ENCODE measurements at places on chromosomes 5 and 9.

DNA sequence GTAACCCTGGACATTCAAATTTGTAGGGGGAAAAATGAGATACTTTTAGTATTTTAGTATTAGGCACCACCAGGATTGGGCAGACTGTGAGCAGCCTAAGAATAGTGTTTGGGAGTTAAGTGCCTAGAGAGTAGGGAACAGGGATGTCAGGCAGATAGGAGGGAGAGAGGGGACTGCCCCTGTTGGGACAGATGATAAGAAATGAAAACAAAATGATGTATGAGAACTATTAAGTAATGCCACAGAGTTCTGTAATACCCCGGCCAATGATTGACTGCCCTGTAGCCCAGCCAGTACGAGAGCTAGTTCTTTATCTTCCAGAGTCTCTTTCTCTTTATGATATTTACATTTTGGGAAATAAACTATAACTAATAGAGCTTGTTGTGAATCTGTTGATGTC lies 24.4 kb downstream of the ARHGAP26 start:
- no peak for DNase-seq

GRCh38 chr9:129379181-129379836 lies 201.2 kb upstream of the IER5L start:
- no peak for DNase-seq

- DNase-seq = no peak
Observed at GRCh38 chr5:154863291-154864080, 5.1 kb downstream of the CNOT8 start.

DNA sequence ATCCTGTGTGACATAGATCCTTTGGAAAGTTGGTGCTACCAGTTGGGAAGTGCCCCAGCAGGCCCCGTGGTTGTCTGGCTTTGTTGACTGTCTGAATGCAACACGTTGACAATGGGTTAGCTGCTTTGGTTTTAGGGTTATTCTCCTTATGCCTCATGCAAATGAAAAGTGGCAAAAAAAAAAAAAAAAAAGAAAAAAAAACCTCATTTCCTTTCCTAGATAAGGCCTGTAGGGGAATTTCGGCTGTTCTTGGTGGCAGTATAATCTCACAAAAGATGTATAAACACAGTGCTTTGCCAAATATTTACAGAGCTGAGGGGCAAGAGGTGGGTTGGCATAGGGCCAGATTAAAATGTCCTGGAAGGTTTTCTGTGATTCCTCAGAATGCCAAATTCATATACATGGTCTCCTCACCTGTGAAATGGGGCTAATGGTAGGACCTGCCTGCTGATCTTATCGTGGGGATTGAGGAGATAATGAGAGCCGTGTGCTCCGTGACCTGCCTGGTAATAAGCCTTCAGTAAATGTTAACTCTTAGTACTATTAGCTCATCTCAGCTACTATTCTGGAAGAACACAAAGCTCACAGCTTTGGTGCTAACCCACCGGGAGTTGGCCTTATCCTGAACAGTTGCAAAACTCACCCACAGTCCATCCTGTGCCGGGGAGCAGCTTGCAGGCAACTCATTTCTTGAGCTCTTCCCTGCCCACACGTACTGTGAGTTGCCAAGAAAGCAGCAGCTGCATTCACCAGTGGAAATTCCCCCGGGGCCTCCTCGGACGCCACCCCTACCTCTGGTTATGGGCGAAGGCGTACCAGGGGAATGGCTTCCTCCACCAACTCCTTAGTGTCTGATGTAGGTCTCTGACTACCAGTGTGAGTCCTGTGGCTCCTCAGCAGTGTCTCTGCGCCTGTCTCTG lies 220.3 kb downstream of the NR3C1 start:
- DNase-seq = peak; percentile 73

- no peak for DNase-seq
Observed at GRCh38 chr9:1721196-1721595, 294.0 kb upstream of the SMARCA2 start.
